Ascending aorta (tissue), 2 donors: ENCODE measurements at places on chromosomes 2 and 18. TPM values are rescaled to one million over a fixed set of nuclear protein-coding genes. Genes with fewer than 3 reads are reported as not detected.

DNA sequence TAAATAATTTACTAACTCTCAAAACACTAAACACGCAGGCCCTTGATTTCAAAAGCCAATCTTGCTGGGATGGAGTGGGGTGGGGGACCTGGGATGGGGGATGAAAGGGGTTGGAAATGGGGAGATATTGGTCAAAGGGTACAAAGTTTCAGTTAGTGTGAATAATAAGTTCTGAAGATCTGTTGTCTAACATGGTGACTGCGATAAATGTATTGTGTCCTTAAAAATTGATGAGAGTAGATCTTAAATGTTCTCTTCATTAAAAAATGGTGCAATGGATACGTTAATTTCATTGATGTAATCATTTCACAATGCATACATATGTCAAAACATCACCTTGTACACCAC lies 505 bp upstream of the ACYP2 start:
- DNase-seq: no peak

DNA sequence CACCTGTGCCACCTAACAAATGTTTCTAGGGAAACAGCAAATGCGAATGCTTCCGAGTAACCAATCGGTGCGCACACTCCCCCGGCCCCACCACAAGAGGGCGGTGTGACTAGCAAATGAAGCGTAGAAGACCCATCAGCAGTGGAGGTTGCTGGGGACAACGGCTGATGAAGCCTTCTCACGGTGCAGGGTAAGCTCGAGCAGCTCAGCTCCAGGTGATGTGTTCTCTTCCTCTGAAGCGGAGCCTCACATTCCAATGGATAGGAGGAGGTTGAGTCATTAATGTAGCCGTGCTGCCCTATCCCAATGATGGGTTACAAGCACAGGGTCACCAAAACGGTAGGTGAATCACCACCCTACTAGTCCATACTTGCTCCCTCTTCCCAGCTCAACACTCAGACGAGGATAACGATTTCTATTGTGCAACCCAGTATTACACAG lies 127.6 kb upstream of the TWIST2 start:
- no peak for DNase-seq

LYPD1 gene
- not detected for total RNA-seq

MC2R gene
- not detected for total RNA-seq

USP34 gene
- total RNA-seq: 59.3 TPM
